BJ (cell line): ENCODE measurements at places on chromosomes 7 and 10.

GRCh38 chr7:70040970-70041766 lies 442.9 kb downstream of the AUTS2 start:
- DNase-seq = no peak

DNA sequence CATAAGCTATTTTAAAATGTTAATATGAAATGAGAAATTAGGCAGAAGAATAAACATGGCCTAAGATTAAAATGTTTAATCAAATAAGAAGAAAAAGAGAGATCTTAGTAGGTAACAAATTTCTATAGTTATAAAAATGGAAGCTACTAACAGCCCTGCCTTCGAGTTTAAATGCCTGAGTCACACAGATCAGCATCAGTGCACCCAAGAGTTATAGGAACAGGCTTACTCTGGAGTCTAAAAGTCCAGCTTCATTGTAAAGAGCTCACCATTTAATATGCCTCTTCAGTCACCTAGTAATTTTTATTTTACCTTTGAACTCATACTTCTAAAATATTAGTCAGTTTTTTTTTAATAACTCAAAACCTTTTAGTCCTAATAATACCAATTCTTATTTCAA lies 52.6 kb downstream of the BRI3 start:
- no peak for DNase-seq

GRCh38 chr7:131648491-131648890 lies 92.1 kb upstream of the PODXL start:
- no peak for DNase-seq

- no peak for DNase-seq
Measured at GRCh38 chr10:24340883-24341282, 131.9 kb downstream of the KIAA1217 start.

GRCh38 chr7:136585954-136586670 lies 282.3 kb upstream of the CHRM2 start:
- DNase-seq = no peak

GRCh38 chr10:19576576-19576975 lies 239.7 kb upstream of the PLXDC2 start:
- no peak for DNase-seq

DNA sequence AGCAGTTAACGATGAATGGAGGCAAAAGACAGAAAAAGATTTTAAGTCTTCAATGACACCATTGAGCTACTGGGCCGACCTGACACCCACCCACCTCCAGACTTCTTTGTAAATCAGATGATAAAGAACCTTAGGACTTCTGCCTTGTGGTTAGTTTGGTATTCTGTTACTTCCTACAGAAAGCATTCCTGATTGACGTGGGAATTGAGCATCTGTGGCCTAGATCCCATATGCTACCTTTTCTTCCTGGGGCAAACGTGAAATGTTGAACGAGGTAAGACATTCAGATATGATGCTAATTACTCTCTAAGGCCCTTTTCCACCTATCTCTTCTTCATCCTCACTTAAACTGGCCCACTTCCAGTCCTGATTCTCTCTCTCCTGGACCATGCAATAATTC lies 10.2 kb downstream of the PRLHR start:
- no peak for DNase-seq

GRCh38 chr10:20644421-20644820 lies 252.7 kb downstream of the NEBL start:
- no peak for DNase-seq

DNA sequence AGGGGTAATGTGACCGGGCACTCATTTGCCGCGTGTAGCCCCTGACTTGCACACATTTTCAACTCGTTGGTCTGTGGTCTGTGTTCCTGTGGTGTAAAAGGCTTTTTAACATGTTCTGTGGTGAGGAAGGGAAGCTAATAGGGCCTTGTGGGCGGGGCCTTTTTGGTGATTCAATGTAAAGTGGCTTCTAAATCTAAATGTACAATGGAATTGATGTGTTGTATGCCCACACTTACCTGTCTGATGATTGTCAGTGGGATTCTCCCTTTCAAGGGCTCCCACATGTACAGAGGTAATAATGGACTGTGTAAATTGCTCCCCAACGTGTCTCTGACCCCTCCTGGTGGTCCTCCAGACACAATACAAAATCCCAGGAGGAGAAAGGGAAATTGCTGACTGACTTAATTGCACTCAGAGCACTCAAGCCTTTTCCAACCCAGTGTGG lies 43.1 kb upstream of the GATAD1 start:
- DNase-seq = no peak
